H1 (cell line): ENCODE measurements at places on chromosomes 1 and 21. TPM values are rescaled to one million over a fixed set of nuclear protein-coding genes. Genes with fewer than 3 reads are reported as not detected.

The WDR64 gene
- 0.02 TPM in 1 of 2 replicates, not detected in the other for polyA plus RNA-seq

The FASLG gene
- polyA plus RNA-seq, result not detected in 2 replicates

The DNASE2B gene
- polyA plus RNA-seq, result not detected in 2 replicates

The CBR3 gene
- 1.2 and 1.5 TPM in 2 replicates for polyA plus RNA-seq

The OLFML3 gene
- polyA plus RNA-seq, result 72.1 and 72.3 TPM in 2 replicates

The MTX1 gene
- polyA plus RNA-seq, result 131 and 161 TPM in 2 replicates

The CELA3A gene
- 0.09 TPM in 1 of 2 replicates, not detected in the other for polyA plus RNA-seq

The SPATA1 gene
- 0.51 TPM in 1 of 2 replicates, not detected in the other for polyA plus RNA-seq

The CACNA1S gene
- polyA plus RNA-seq, result 0.06 and 0.08 TPM in 2 replicates

The RGS8 gene
- 0.16 and 0.23 TPM in 2 replicates for polyA plus RNA-seq

The TMEM82 gene
- 2.1 and 3.5 TPM in 2 replicates for polyA plus RNA-seq

The TMED5 gene
- polyA plus RNA-seq, result 12.3 and 14.8 TPM in 2 replicates

The FCRL6 gene
- polyA plus RNA-seq, result 0.08 TPM in 1 of 2 replicates, not detected in the other

The KRTAP8-1 gene
- not detected in 2 replicates for polyA plus RNA-seq

The AHCTF1 gene
- polyA plus RNA-seq, result 5.4 and 7.9 TPM in 2 replicates

The GSTM1 gene
- 38.8 and 42.5 TPM in 2 replicates for polyA plus RNA-seq
